ENCODE measurements at places on chromosomes 13 and 19.

DNA sequence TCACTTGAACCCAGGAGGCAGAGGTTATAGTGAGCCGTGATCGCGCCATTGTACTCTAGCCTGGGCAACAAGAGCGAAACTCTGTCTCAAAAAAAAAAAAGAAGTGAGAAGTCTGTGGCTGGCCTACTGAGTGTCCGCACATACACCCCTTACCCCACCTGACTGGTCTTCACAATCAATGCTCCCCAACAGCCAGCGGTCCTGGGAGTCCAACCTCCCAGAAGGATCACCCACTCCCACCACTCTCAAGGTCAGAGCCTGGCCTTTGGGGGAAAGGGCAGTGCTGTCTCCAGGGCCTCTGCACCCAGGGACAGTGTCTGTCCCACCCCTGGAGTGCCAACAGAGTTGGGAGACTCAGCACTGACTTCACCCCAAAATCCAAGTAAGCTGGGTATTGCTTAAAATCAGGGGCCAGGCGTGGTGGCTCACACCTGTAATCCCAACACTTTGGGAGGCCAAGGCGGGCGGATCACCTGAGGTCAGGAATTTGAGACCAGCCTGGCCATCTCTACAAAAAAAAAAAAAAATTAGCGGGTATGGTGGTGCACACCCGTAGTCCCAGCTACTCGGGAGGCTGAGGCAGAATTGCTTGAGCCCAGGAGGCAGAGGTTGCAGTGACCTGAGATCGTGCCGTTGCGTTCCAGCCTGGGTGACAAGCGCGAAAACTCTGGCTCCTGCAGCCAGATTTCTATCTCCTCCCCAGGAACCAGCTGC, 2.3 kb upstream of the CD320 start:
- DNase-seq: no peak

GRCh38 chr19:19356901-19357566, 36.4 kb downstream of the MAU2 start:
- no peak for DNase-seq

- no peak for DNase-seq
Observed at GRCh38 chr13:81018936-81019335, 678.0 kb upstream of the SPRY2 start.

DNA sequence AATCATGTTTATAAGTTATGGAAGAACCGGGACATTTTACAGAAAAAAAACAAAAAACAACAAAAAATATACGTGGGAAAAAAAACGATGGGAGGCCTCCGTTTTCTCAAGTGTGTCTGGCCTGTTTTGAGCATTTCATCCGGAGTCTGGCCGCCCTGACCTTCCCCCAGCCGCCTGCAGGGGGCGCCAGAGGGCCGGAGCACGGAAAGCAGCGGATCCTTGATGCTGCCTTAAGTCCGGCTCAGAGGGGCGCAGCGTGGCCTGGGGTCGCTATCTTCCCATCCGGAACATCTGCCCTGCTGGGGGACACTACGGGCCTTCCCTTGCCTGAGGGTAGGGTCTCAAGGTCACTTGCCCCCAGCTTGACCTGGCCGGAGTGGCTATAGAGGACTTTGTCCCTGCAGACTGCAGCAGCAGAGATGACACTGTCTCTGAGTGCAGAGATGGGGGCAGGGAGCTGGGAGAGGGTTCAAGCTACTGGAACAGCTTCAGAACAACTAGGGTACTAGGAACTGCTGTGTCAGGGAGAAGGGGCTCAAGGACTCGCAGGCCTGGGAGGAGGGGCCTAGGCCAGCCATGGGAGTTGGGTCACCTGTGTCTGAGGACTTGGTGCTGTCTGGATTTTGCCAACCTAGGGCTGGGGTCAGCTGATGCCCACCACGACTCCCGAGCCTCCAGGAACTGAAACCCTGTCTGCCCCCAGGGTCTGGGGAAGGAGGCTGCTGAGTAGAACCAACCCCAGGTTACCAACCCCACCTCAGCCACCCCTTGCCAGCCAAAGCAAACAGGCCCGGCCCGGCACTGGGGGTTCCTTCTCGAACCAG, 1.8 kb upstream of the APOE start:
- peak; percentile 87 for DNase-seq

GRCh38 chr19:7921967-7922835, 2.1 kb downstream of the SNAPC2 start:
- no peak for DNase-seq

DNA sequence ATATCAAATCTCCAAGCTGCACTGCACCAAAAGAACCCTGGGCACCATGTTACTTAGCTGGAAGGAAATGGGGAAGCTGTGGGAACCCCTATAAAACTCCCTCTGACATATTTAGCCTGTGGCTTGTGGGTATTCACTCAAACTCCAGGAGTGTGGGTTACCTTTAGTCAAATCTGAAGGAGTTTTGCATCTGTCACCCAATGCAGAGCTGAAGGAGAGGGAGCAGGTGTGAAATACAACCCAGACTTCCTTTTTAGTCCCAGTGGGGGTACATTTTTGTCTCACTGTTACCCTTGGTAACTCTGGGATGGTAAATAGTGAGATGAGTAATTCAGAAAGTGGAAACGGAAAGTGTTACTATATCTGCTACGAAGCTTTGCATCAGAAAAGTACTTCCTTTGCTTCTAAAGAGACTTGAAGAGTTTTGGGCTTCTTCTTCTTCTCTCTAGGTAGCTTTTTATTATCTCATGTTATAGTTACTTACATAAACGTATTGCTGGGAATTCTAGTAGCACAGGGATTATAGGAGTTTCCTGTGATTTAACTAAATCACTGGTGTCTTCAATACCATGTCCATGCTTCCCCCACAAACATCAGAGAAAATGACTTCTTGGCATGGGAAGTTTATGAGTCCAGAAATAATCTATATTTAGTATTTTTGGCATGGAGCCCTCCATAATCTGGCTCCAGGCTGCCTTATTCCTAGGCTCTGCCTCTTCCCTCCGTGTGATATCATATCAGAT, 105.9 kb downstream of the AKAP11 start:
- DNase-seq: no peak

GRCh38 chr13:83876546-83876945, 5.7 kb downstream of the SLITRK1 start:
- DNase-seq: no peak
